ENCODE measurements at places on chromosomes 1 and 21. TPM values are rescaled to one million over a fixed set of nuclear protein-coding genes. Genes with fewer than 3 reads are reported as not detected.

The SHISA4 gene
- 10.5 TPM for total RNA-seq

GRCh38 chr1:234572966-234573365 is 37.0 kb downstream of the IRF2BP2 start:
- DNase-seq, result no peak

The EXO1 gene
- 1.8 TPM for total RNA-seq

- DNase-seq, result no peak
Measured at GRCh38 chr1:89903550-89903949, 82.7 kb downstream of the LRRC8D start.

DNA sequence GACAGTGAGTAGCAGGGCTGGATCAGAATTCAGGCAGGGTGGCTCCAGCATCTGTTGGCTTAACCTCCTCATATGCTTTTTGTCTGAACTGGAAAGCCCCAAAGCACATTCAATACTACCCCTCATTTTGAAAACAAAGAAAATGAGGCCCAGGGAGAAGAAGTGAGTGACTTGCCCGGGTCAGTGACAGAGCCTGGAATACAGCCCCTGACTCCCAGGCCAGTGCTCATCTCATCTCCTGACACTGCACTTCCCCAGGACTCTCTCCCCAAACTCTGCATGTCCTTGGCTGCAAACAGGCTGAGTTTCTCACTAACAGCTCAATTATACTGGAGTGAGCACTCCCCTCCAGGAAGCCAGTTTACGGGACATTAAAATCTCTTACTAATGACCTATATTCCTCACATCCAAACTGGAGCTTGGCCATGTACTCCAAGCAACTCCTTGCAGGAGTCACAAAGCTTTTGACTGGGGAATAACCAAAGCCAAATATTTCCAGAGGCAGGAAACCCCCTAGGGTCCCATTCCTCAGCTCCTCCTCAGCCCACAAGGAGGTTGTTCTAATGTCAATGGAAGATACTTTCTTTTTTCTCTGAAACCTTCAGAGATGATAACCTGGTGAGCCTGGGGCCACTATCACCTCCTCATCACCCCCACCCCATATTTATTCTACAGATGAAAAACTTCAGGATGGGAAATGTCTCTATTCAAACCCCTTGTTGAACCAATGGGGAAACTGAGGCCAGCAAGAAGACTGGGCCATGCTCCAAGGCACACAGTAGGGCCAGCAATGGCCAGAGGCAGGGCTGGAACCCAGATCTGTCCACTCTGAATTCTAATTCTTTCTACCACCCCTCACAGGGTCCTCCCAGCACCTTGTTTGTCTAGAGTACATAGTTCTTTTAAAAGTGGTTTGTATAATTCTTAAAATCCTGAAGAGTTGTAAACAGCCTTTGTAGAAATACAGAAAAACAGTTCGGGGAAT is 127.0 kb downstream of the PLPP3 start:
- no peak for DNase-seq

GRCh38 chr1:87154384-87154783 is 174.3 kb upstream of the LMO4 start:
- peak; percentile 32 for DNase-seq

GRCh38 chr21:34912022-34912945 is 136.8 kb downstream of the RUNX1 start:
- DNase-seq, result no peak

The CRYAA gene
- not detected for total RNA-seq

DNA sequence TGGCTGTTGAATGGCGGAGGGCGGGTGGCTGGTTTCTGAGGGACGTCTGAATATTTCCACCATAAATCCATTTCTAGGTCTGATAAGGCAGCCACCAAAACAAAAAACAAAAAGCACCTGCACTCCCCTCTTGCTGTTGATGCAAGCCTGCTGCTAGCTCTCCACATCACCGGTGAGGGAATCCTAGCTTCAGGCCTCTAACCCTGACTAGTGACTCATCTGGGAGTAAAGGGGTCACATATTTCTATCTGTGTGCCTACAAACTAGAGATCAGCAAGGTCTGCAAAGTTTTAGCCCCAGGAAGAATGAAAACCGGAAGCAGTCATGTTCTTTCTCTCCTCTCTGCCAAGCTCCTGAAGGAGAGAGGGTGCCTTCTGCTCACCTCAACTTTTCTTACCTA is 10.3 kb upstream of the ERMAP start:
- DNase-seq, result no peak

The THEM5 gene
- not detected for total RNA-seq

DNA sequence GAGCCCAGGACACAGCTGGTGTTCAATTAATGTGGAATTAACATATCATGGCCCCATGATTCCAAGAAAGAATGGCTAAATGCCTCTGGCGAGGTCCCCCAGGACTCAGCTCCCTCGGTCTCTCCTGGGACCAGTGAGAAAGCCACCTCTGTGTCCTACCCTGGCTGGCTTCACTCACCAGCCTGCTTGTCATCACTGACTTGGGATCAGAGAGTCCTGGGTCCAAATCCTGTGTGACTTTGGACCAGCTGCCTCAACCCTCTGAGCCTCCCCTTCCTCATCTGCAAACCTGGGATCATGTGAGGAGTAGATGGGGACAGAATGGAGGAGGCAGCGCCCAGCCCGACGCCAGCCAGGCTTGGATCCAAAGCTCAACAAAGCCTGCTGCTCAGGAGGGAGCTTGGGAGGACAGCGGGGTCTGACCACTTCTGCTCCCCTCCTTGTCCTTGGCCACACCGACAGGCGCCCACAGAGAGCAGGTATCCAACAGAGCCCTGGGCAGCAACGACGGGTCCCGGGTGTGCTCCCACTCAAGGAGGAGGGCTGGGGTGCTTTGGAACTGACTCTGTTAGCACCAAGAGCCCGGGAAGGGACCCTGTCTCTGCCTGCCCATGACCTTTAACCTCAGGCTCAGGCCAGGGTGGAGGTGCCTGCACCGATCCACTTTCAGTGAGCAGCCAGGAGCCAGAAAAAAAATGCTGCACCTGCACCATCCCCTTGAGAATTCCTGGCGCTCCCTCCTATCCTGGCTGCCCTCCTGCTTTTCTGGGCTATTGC is 3.2 kb downstream of the SH2D5 start:
- DNase-seq, result peak; percentile 63

GRCh38 chr1:39737546-39738169 is 1.0 kb upstream of the PPIE start:
- no peak for DNase-seq

GRCh38 chr1:150295476-150295875 is 1.8 kb downstream of the MRPS21 start:
- no peak for DNase-seq

The FAM177B gene
- 0.46 TPM for total RNA-seq

The PADI1 gene
- not detected for total RNA-seq

- no peak for DNase-seq
Measured at GRCh38 chr1:13541435-13542215, 27.8 kb upstream of the LRRC38 start.
